ENCODE measurements at places on chromosomes 2 and 18.

- DNase-seq: no peak
These were observed 87.9 kb downstream of the MEIS1 start for GRCh38 chr2:66522611-66523376.

DNA sequence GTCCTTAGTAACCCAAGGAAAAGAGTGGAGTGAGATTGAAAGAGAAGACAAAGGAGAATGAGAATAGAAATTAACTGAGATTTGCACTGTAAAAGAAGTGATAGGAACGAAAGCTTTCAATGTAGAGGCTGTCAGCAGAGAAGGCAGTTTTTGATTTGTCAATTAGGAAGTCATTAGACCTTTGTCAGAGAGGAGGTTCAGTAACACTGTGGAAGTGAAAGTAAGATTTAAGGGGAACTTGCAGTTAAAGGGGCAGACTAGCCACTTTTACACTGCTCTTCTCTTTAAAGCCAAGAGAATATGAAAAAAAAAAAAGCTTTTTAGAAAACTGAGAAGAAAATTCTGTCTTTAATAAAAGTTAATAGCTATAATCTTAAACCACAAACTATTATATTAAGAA is 11.5 kb upstream of the KYNU start:
- no peak for DNase-seq

GRCh38 chr2:46086578-46087070 is 210.6 kb upstream of the EPAS1 start:
- no peak for DNase-seq

GRCh38 chr2:189260361-189260814 is 80.8 kb upstream of the COL5A2 start:
- DNase-seq: no peak
